Testis (tissue), 5 donors: ENCODE measurements at places on chromosomes 2 and 18.

GRCh38 chr2:168089200-168089599, 158.2 kb downstream of the STK39 start:
- H3K27ac ChIP-seq: no peak overlapping the region
- peaks cover 30% of the 10 kb centered on the region for H3K4me1 ChIP-seq
- H3K27me3 ChIP-seq: no peaks in the 10 kb centered on the region
- H3K4me3 ChIP-seq: no peak overlapping the region
- no peaks in the 10 kb centered on the region for H3K36me3 ChIP-seq

DNA sequence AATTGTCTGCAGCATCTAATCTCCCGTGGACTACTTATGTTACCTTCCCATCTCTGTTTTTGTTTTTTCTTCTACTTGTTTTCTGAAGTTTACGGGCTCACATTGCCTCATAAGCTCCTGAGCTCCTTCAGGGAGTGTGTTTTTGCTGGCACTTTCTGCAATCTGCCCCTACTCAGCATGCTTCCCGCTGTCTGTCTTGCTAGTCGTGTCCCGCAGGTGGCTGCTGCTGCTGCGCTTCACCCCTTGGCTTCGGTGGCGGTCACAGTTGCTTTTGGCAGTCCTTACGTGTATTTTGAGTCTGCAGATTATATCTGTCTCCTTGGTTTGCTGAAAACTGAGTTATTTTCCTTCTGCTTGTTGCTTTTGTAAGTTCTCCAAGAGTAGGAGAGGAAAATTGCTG, 37.3 kb downstream of the FER1L5 start:
- no peaks in the 10 kb centered on the region for H3K36me3 ChIP-seq
- no peak overlapping the region for H3K27ac ChIP-seq
- H3K4me3 ChIP-seq: no peak overlapping the region
- H3K4me1 ChIP-seq: no peaks in the 10 kb centered on the region
- no peaks in the 10 kb centered on the region for H3K27me3 ChIP-seq

GRCh38 chr2:236546561-236547002, 23.0 kb upstream of the ACKR3 start:
- H3K36me3 ChIP-seq: no peaks in the 10 kb centered on the region
- no peaks in the 10 kb centered on the region for H3K27me3 ChIP-seq
- no peak overlapping the region for H3K27ac ChIP-seq
- no peak for DNase-seq
- no peaks in the 10 kb centered on the region for H3K4me1 ChIP-seq

- DNase-seq: no peak
- H3K36me3 ChIP-seq: no peaks in the 10 kb centered on the region
- H3K4me3 ChIP-seq: no peak overlapping the region
- no peak overlapping the region for H3K27ac ChIP-seq
- no peaks in the 10 kb centered on the region for H3K4me1 ChIP-seq
- H3K27me3 ChIP-seq: no peaks in the 10 kb centered on the region
Measured at GRCh38 chr18:11489266-11489899, 120.0 kb upstream of the SLC35G4 start.

- H3K27me3 ChIP-seq: no peaks in the 10 kb centered on the region
- H3K27ac ChIP-seq: no peak overlapping the region
- no peak overlapping the region for H3K4me3 ChIP-seq
Measured at GRCh38 chr2:191664823-191665677, 12.9 kb upstream of the NABP1 start.

DNA sequence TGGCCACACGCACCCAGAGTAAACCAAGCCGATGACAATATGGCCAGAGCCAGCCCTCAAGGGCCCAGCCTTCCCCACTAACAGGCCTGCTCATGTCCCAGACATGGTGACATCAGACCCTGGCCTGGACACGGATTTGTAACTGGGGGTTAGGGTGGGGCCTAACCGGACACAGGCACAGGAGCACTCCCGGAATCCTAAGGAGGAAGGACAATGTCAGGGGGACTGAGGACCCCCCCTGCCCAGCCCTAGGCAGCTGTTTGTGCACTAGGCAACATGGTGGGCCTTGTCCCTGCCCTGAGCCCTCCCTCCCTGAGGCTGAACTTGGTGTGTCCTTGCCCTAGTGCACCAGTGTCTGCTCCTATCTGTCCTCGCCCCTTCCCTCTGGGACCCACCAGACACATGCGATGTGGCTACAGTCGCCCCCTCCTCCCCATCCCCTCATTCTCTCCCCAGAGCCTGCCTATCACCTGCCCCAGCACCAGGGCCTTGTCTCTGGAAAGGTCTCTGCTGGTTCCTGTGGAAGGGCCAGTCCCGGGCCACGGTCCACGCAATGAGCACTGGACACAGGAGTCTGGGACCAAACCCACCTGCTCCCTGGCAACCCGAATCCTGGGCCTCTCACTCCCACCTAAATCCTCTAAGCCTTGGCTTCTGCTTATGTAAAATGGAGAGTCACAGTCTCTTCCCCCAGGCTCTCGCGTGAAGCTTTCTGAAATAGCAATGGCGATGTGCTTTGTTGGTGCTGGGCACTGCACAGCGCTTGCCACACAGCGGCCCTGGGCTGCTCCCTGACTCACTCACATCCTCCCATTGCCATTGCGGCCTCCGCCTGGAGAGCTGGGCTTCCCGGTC, 76.5 kb upstream of the RAB6C start:
- no peak for DNase-seq
- H3K4me1 ChIP-seq: no peaks in the 10 kb centered on the region
- no peaks in the 10 kb centered on the region for H3K36me3 ChIP-seq
- H3K4me3 ChIP-seq: no peak overlapping the region
- no peak overlapping the region for H3K27ac ChIP-seq

DNA sequence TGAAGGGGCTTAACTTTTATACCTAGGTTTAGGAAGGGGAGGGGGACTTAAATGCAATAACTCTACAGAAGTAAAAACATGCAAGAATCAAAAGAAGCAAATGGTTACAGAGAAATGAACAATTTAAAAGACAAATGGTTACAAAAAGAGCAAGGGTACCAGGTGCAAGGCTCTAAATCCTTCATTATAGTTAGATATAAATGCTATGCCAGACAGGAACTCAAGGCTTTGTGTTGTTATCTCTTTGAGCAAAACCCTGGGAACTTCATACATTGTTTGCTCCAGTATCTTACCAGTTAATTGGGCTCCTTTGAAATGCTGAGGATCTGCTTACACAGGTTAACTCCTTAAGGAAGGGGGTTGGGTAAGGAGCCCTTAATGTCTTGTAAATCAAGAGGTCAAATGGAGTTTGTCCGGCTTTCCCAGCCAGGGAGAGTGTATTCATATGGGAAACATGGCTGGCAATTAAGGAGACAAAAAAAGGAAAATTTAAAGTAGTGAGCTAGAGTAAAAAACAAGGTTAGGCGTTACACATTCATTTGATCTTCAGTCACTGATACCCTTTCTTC, 347.5 kb downstream of the CELF4 start:
- H3K4me1 ChIP-seq: no peaks in the 10 kb centered on the region
- H3K27me3 ChIP-seq: no peaks in the 10 kb centered on the region
- no peak overlapping the region for H3K4me3 ChIP-seq
- no peak for DNase-seq
- no peak overlapping the region for H3K27ac ChIP-seq

DNA sequence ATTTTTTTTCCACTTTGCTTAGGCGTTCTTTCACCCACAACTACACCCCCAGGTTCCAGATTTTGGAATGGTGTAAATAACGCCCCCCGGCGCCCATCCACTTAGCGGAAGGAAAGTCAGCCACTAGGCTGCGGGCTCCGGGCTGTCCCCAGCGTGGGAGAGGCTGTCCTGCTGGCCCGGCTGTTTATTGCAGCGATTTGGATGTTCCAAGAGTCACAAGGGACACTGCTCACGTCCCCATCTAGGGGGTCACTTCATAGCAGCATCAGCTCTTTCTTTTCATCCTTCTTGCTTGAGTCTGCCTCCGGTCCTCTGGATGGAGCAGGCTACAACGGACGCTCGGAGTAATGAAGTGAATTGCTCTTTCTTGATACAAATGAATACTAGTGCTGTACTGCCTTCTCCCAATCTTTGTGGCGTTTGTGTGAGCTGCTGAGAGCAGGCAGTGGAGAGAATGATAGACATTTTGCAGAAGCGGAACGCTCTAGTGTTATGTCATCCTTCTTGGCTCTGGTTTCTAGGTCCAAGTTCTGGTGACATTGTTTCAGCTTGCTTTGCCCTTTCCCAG, 50.7 kb upstream of the PAIP2B start:
- H3K36me3 ChIP-seq: no peaks in the 10 kb centered on the region
- H3K27me3 ChIP-seq: no peaks in the 10 kb centered on the region
- DNase-seq: peak; percentile 41
- H3K4me3 ChIP-seq: peak overlapping the region; percentile 11
- H3K4me1 ChIP-seq: peaks cover 7% of the 10 kb centered on the region

DNA sequence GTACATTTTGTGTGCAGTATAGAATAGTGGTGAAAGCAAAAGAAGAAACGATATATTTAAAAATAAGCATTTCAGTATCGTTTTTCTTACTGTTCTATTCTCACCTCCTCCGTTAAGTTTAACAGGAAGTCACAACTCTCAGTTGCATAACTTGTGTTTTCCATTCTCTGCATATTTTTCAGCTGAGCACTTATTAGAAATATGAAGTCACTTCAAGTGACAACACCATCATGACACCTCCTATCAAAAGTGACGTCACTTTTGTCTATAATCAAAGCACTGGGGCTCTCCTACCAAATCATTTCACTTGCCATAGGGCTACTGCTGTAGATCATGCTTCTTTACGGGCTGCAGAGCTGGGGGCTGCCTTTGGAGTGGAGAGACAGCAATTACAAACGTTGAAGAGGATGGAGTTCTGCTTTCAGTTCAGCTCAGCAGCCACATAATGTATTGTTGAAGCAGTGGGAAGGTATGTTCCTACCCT, 36.3 kb downstream of the STAT4 start:
- H3K36me3 ChIP-seq: no peaks in the 10 kb centered on the region
- DNase-seq: no peak
- H3K27ac ChIP-seq: no peak overlapping the region
- no peaks in the 10 kb centered on the region for H3K4me1 ChIP-seq

- H3K36me3 ChIP-seq: no peaks in the 10 kb centered on the region
- H3K27ac ChIP-seq: no peak overlapping the region
- H3K4me1 ChIP-seq: no peaks in the 10 kb centered on the region
- DNase-seq: no peak
- no peaks in the 10 kb centered on the region for H3K27me3 ChIP-seq
Measured at GRCh38 chr18:61946449-61946848, 53.6 kb upstream of the RNF152 start.

- H3K4me1 ChIP-seq: no peaks in the 10 kb centered on the region
- no peak for DNase-seq
- H3K36me3 ChIP-seq: no peaks in the 10 kb centered on the region
Measured at GRCh38 chr2:40251137-40251536, 200.8 kb downstream of the SLC8A1 start.

DNA sequence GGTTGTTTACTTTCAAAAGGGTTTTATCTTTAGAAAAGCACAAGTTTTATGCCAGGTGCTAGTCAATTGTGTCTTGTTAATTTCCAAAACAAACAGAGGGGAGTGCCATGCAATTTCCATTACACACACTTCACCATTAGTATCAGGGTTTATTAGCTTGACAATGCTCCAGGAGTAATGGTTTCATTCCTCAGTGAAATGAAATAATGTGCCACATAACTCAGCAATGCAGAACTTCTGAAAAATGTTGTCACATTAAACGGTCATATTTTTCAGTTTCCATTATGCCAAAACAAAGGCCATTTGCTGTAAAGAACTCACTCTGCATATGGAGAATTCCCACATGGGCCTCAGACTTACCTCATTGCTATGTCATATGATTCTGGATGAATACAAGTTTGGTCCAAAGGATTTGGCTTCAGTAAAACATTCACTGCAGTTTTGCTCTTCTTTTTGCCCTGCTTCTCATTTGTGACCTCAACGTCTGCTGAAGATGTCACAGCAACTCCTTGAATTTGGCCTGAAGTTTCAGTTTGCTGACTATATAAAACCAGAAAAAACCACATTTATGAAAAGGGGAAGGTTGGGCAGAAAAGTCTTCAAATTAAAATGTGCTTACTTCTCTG, 198.2 kb downstream of the SRBD1 start:
- no peaks in the 10 kb centered on the region for H3K27me3 ChIP-seq
- no peak overlapping the region for H3K27ac ChIP-seq
- no peaks in the 10 kb centered on the region for H3K36me3 ChIP-seq
- H3K4me3 ChIP-seq: no peak overlapping the region

- H3K4me3 ChIP-seq: no peak overlapping the region
- H3K27ac ChIP-seq: no peak overlapping the region
- no peak for DNase-seq
- no peaks in the 10 kb centered on the region for H3K27me3 ChIP-seq
- H3K4me1 ChIP-seq: no peaks in the 10 kb centered on the region
Measured at GRCh38 chr2:213490087-213490486, 205.8 kb downstream of the SPAG16 start.

DNA sequence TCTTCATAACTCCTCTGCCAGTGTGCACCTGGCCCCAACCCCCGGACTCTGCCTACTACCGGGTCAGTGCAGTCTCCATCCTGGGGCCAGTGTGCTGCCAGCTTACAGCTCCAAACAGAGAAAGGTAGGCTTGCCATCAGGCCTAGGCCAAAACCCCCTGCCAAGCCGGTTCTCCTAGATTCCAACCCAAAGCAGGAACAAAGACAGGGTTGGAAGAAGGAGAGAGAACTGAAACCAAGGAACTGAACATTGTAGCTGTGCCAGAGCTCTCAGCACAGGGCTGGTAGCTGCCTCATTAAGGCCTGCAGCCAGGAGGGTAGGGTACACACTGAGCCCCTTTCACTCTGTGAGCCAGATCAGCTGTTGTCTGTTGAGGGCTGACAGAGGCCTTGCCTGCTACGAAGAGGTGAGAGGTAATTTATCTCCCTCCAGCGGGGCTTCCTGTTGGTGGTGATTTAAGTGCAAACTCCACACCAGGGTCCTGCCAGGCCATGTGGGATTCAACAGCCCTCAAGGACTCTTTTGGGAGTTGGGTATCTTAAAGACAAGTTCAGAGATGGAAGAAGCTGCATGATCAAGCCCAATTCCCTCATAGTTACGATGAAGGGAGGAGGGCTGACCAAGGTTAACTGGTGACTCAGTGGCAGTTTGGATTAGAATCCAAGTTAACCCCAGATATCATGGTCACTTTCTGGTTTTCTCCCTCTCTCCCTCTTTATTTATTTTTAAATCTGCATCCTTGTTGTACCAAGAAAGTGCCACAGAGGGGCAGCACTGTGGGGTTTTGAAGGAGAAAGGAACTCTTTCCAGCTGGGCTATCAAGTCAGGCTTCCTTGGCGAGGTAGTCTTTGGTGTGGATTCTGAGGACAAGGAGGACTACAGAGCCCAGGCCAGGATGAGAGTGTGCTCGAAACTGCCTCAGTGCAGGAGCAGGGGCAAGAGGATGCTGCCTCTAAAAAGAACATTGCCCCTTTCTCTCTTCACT, 48.1 kb downstream of the CYRIA start:
- H3K27ac ChIP-seq: no peak overlapping the region
- H3K36me3 ChIP-seq: no peaks in the 10 kb centered on the region
- H3K4me1 ChIP-seq: no peaks in the 10 kb centered on the region
- H3K27me3 ChIP-seq: no peaks in the 10 kb centered on the region
- DNase-seq: peak; percentile 56

GRCh38 chr2:152171718-152172117, 3.8 kb downstream of the STAM2 start:
- no peaks in the 10 kb centered on the region for H3K36me3 ChIP-seq
- H3K27me3 ChIP-seq: no peaks in the 10 kb centered on the region
- H3K27ac ChIP-seq: no peak overlapping the region
- H3K4me1 ChIP-seq: peaks cover 22% of the 10 kb centered on the region
- no peak overlapping the region for H3K4me3 ChIP-seq
- no peak for DNase-seq

- H3K4me1 ChIP-seq: peaks cover 9% of the 10 kb centered on the region
- no peaks in the 10 kb centered on the region for H3K27me3 ChIP-seq
- peak; percentile 77 for DNase-seq
- peak overlapping the region; percentile 57 for H3K27ac ChIP-seq
- H3K4me3 ChIP-seq: no peak overlapping the region
- H3K36me3 ChIP-seq: no peaks in the 10 kb centered on the region
Measured at GRCh38 chr2:1793868-1794445, 49.6 kb upstream of the PXDN start.
